GM19239 (cell line): ENCODE measurements at places on chromosomes 11 and 22.

GRCh38 chr11:70364745-70365543, 33.4 kb upstream of the CTTN start:
- DNase-seq: no peak

- no peak for DNase-seq
These were observed 18.6 kb downstream of the PICALM start for GRCh38 chr11:86050196-86050709.

GRCh38 chr11:64384981-64385944, 26.3 kb downstream of the RPS6KA4 start:
- DNase-seq: no peak

- no peak for DNase-seq
These were observed 3.2 kb upstream of the PAX6 start for GRCh38 chr11:31814176-31814868.

DNA sequence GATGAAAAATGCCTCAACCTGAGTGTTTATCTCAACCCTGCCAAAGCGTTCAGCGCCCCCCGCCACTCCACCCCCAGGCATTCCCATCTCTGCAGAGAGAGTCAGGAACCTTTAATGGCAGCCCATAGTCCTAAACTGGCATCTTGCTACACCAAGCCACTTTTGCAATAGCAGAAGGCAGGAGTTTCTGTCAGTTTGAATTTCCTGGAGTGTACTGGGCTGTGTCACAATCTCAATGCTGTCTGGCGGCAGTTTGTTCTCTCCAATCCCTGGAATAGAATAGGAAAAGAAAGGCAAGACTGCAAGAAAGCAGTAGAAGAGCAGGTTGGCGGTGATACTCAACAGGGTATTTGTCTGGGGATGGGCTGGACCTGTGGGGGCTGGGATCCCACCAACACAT, 32.9 kb upstream of the FLI1 start:
- no peak for DNase-seq

- DNase-seq: no peak
These were observed 19.9 kb upstream of the OR8B8 start for GRCh38 chr11:124465368-124465767.

- no peak for DNase-seq
These were observed 1.9 kb downstream of the FAM181B start for GRCh38 chr11:82731691-82732277.
